Activated CD8-positive, alpha-beta memory T cell treated with anti-CD3 and anti-CD28 coated beads, Interleukin-2, amount 10 ng/mL, durations not matched to agents 7 days and 5 days (primary cell): ENCODE measurements at places on chromosomes 3 and 15.

DNA sequence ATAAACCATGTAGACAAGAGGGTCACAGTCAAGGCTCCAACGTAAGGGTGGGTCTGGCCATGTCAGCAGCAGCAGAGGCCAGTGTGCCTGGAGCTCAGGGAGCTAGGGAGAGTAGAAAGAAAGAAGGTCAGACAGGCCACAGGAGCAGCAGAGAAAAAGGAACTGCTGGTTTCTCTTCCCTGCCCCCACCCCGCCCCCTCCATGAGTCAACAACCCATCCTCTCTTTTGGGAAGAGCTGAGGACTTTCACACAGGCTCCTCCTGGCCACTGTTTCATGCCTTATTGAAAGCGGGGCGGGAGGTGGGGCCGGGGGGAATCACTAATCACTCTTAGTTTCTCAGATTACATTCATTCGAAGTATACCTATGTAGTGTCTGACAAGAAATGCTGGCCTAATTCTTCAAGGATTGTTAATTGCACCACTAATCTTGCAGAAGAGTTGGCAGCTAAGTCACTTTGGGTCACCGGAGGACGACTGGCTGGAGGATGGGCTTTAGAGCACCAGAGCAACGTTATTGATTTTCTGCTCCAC, 9.1 kb upstream of the SCG3 start:
- no peak for DNase-seq
- peaks cover 4% of the 10 kb centered on the region for H3K4me1 ChIP-seq
- peaks cover 19% of the 10 kb centered on the region for H3K27me3 ChIP-seq

DNA sequence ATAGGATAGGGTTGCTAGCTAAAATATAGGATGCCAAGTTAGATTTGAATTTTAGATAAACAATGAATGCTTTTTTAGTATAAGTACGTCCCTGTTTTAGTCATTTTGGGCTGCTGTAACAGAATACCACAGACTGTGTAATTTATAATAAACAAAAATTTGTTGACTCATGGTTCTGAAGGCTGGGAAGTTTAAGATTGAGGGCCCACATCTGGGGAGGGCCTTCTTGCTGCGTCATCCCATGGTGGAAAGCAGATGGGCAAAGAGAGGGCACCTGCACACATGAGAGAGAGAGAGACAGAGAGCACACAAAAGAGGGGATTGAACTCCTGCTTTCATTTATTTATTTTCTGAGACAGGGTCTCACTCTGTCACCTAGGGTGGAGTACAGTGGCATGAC, 246.5 kb downstream of the EPHB1 start:
- no peaks in the 10 kb centered on the region for H3K4me1 ChIP-seq
- no peaks in the 10 kb centered on the region for H3K27me3 ChIP-seq
- no peaks in the 10 kb centered on the region for H3K36me3 ChIP-seq
- H3K4me3 ChIP-seq = no peak overlapping the region
- no peak for DNase-seq
- H3K27ac ChIP-seq = no peak overlapping the region

DNA sequence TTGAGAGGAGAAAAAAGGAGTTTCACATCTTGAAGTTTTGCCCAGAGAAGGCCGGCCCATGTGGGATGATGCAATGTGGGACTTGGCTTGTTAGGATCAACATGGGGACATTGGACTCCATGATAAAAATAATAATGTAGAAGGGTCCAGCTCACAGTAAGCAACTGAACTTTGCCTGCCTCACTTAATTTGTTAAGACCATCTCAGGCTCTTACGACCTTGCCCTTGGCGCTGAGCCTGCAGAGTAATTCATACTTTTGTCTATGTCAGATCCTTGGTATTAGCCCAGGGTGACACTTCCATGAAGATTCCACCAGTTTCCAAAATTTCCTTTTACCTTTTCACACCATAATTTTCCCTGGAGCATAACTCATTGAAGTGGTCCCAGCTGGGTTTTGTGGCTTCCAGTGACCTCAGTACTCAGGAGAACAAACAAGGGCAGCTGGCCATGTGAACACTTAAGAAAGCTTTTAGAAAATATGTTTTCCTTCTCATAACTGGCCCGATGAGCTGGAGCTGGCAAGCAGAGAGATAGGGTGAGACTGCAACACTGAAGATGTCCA, 315.4 kb upstream of the RASGRP1 start:
- no peak overlapping the region for H3K4me3 ChIP-seq
- no peak for DNase-seq
- H3K27ac ChIP-seq = no peak overlapping the region
- H3K27me3 ChIP-seq = peaks cover 15% of the 10 kb centered on the region

GRCh38 chr3:88003115-88003755, 55.6 kb downstream of the CGGBP1 start:
- H3K4me1 ChIP-seq = peaks cover 16% of the 10 kb centered on the region
- peaks cover 5% of the 10 kb centered on the region for H3K27me3 ChIP-seq
- H3K27ac ChIP-seq = no peak overlapping the region
- H3K4me3 ChIP-seq = no peak overlapping the region
- no peak for DNase-seq
- H3K36me3 ChIP-seq = no peaks in the 10 kb centered on the region

GRCh38 chr3:114418724-114419543, 125.1 kb downstream of the TIGIT start:
- no peak for DNase-seq
- H3K4me3 ChIP-seq = no peak overlapping the region
- no peaks in the 10 kb centered on the region for H3K36me3 ChIP-seq
- H3K4me1 ChIP-seq = peaks cover 18% of the 10 kb centered on the region

GRCh38 chr15:68874788-68875187, 54.1 kb upstream of the ANP32A start:
- H3K36me3 ChIP-seq = no peaks in the 10 kb centered on the region
- peaks cover 4% of the 10 kb centered on the region for H3K4me1 ChIP-seq
- no peak overlapping the region for H3K27ac ChIP-seq
- no peak for DNase-seq

- H3K4me3 ChIP-seq = no peak overlapping the region
- H3K36me3 ChIP-seq = peaks cover 30% of the 10 kb centered on the region
- no peak for DNase-seq
- peaks cover 19% of the 10 kb centered on the region for H3K27me3 ChIP-seq
- H3K4me1 ChIP-seq = peaks cover 37% of the 10 kb centered on the region
Observed at GRCh38 chr3:72448375-72448823, 399.8 kb downstream of the SHQ1 start.

GRCh38 chr15:76433798-76434400, 97.3 kb downstream of the ISL2 start:
- peaks cover 15% of the 10 kb centered on the region for H3K36me3 ChIP-seq
- no peak for DNase-seq
- peaks cover 5% of the 10 kb centered on the region for H3K4me1 ChIP-seq
- no peak overlapping the region for H3K27ac ChIP-seq
- no peaks in the 10 kb centered on the region for H3K27me3 ChIP-seq
- H3K4me3 ChIP-seq = no peak overlapping the region

DNA sequence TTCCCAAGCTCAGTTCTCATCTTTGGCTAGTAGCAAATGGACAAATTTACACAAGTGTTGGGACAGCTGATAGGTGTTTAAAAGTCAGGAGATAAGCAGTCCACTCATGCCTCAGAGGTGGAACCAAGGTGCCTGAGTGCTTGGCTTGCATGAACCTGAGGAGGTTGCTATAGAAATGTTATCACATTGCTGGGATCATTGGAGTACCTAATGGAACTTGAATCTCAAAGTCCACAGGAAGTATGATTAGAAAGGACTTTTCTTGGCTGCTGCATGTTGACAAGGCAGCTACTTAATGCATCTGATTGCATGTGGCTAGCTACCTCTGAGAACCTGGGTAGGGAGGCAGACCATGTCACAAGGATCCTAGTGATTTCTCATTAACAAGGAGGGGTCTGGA, 39.5 kb upstream of the C3orf80 start:
- H3K27ac ChIP-seq = no peak overlapping the region
- H3K27me3 ChIP-seq = peaks cover 17% of the 10 kb centered on the region
- no peaks in the 10 kb centered on the region for H3K36me3 ChIP-seq
- DNase-seq = no peak

- no peaks in the 10 kb centered on the region for H3K36me3 ChIP-seq
- DNase-seq = no peak
- H3K27me3 ChIP-seq = peaks cover 14% of the 10 kb centered on the region
- no peaks in the 10 kb centered on the region for H3K4me1 ChIP-seq
Observed at GRCh38 chr15:51048308-51048707, 46.4 kb downstream of the TNFAIP8L3 start.

GRCh38 chr15:68175526-68175925, 29.6 kb downstream of the CALML4 start:
- no peaks in the 10 kb centered on the region for H3K27me3 ChIP-seq
- H3K36me3 ChIP-seq = peaks cover 46% of the 10 kb centered on the region
- peaks cover 3% of the 10 kb centered on the region for H3K4me1 ChIP-seq
- H3K27ac ChIP-seq = no peak overlapping the region

GRCh38 chr3:48301800-48302166, 31.7 kb downstream of the SPINK8 start:
- H3K27ac ChIP-seq = peak overlapping the region; percentile 73
- H3K27me3 ChIP-seq = peaks cover 13% of the 10 kb centered on the region
- H3K4me1 ChIP-seq = peaks cover 39% of the 10 kb centered on the region
- H3K4me3 ChIP-seq = peak overlapping the region; percentile 81

- peaks cover 38% of the 10 kb centered on the region for H3K36me3 ChIP-seq
- peak overlapping the region; percentile 23 for H3K27ac ChIP-seq
- no peak overlapping the region for H3K4me3 ChIP-seq
- DNase-seq = no peak
- peaks cover 18% of the 10 kb centered on the region for H3K4me1 ChIP-seq
Observed at GRCh38 chr15:90425726-90426346, 37.8 kb downstream of the IQGAP1 start.

DNA sequence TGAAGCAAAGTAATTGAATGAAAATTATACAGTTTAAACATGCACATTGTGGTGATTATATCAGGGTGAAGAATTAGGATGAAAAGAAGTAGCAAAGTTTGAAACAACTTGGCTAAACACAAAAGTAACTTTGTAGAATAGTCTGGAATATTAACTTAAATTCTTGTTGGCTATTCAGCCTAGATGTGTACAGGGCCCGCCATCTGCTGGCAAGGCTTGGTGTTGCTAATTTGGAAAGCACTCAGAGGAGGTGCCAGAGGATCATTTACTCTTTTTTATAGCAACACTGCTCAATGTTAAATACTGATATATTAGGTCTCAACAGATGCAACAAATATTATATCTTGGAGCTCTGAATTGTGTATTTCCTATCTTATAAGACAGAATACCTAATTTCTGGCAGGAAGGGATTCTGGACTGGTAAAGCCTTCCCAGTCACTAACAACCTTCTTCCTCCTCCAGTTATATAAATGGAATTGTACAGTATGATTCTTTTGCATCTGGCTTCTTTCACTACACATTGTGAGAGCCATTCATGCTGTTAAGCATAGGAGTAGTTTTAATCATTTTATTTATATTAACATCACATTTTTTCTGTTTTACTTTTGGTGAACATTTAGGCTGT, 36.1 kb downstream of the TTC23 start:
- H3K27me3 ChIP-seq = peaks cover 13% of the 10 kb centered on the region
- no peak overlapping the region for H3K27ac ChIP-seq
- H3K4me1 ChIP-seq = no peaks in the 10 kb centered on the region
- peak; percentile 77 for DNase-seq
- no peak overlapping the region for H3K4me3 ChIP-seq
- H3K36me3 ChIP-seq = no peaks in the 10 kb centered on the region
